Daoy (cell line): ENCODE measurements at places on chromosomes 11 and 22. TPM values are rescaled to one million over a fixed set of nuclear protein-coding genes. Genes with fewer than 3 reads are reported as not detected.

DNA sequence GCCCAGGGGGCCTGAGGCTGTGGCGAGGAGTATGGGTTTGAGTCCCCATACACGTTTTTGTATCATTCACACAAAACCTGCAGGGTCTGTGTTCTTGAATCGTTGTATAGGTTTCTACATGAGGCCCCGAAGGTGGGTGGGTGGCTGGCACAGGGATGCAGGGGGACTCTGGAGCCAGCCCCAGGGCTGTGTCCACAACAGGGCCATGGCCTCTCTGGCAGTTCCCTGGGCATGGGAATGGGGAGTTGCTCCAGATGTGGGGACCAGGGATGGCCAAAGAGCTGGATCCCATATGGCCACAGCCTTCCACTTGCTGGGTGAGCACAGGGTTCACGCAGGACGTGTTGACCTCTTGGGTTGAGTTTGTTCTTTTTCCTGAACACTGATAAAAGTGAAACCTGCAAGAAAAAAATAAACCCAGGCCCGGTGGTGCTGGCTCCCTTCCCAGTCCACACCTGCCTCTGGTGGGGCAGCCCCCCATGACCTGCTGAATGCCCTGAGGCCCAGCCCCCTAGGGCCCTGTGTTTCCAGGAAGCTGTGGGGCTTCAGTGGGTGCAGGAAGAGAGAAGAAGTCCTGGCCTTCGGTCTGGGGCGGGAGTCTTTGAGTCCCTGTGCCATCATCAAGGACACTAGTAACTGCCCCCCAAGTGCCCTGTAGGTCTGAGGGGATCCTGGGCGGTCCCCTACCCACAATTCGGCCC lies 16.1 kb downstream of the MYRF start:
- no peak for DNase-seq

- no peak for DNase-seq
Observed at GRCh38 chr11:120680322-120680721, 168.8 kb downstream of the GRIK4 start.

DNA sequence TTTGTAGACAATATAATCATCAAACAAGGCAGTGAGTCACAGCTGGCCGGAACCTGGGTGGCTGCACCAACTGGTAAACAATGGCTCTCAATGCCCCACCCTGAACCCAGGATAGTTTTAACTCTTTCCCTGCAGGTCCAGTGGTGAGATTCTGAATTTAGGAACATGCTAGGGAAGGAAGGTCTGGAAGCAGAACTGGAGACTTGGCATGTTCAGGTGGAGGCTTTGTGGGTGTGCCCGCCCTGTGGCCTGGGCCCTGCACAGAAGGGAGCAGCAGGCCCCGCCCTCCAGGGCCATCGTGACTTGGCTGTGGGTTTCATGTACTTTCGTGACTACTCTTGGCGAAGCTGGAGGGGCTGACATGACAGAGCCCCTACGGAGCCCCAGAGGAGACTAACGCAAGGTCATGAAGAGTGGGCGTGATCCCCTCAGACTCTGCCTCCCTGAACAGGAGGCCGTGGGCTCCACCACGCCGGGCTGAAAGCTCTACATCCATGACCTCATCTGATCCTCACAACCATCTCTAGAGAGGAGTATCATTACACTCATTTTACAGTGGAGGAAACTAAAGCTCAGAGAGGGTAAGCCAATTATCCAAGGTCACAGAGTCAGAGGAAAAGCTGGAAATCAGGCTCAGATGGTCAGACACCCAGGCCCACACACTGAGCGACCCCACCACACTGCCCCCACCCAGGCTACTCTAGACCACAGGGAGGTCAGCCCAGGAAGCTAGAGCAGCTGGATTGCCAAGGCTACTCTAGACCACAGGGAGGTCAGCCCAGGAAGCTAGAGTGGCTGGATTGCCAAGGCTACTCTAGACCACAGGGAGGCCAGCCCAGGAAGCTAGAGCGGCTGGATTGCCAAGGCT lies 27.3 kb downstream of the MAFF start:
- peak; percentile 79 for DNase-seq

GRCh38 chr22:23146478-23147205 lies 1.4 kb downstream of the RAB36 start:
- no peak for DNase-seq

The PRODH gene
- total RNA-seq, result 0.11 TPM in 1 of 2 replicates, not detected in the other

DNA sequence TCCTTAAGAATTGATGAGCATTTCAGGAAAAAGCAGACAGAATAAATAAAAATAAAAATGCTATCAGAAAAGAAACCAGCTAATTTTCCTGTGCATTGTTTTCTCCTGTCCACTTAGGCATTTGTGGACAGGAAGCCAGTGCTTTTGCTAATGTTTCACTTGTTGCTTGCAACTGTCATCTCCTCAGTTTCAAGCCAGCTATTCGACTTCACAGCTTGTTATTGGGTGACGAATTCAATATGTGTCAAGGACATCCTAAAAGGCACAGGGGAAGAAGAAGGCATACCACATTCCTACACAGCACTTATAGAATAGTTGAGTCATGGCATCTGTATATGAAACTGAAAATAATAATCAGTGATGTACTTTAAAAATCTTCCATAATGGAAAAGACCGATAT lies 530.6 kb upstream of the KIRREL3 start:
- DNase-seq, result no peak

GRCh38 chr11:99505316-99505715 lies 484.6 kb downstream of the CNTN5 start:
- DNase-seq, result peak; percentile 2

DNA sequence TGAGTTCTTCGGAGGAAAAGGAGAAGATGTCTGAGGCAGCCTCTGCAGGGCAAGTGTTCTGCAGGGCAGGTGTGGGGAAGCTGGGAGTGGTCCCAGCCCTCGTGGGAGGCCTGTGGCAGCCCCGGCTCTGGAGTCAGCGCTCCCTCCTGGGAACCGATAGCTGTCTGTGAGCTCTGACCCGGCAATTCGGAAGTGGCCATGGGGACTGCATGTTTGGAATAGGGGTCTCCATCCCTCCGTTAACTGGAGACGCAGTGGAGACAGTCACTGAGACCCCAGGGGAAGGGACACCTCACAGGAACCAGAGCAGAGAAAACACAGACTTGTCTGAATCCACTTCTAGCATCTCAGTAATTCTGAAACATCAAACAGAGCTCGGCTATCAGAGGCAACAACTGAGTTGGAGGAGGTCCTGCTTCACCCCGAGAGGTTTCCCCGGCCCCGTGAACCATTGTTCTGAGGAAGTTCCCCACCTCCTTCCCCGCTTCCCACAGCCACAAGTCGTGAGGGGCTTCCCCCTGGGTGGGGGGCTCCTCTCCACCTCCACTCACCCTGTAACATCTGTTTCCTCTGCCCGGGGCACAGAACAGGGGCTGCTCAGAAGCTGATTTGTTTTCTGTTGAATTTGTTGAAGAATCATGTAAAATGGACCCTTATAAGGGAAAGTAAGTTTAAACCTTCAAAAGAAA lies 99.6 kb downstream of the BRD1 start:
- no peak for DNase-seq

The EFCAB6 gene
- 2.6 and 3.1 TPM in 2 replicates for total RNA-seq

DNA sequence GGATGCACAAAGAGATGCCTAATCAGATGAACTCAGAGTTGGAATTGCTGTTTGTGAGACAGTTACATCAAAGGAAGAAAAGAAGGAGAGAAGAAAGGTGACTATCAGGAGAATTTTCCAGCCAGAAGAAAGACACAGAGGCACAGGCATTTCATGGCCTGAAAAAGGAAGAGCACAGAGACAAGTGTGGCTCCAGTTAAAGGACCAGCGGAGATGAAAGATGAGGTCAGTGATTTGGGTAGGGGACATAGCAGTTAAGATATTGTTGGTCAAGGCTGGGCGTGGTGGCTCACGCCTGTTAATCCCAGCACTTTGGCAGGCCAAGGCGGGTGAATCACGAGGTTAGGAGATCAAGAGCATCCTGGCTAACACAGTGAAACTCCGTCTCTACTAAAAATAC lies 3.4 kb upstream of the ZNF280A start:
- no peak for DNase-seq

- no peak for DNase-seq
Observed at GRCh38 chr22:44395118-44396005, 82.6 kb upstream of the SHISAL1 start.

The OR5J2 gene
- total RNA-seq, result not detected in 2 replicates

- no peak for DNase-seq
Observed at GRCh38 chr22:47380692-47381091, 618.2 kb downstream of the TBC1D22A start.

DNA sequence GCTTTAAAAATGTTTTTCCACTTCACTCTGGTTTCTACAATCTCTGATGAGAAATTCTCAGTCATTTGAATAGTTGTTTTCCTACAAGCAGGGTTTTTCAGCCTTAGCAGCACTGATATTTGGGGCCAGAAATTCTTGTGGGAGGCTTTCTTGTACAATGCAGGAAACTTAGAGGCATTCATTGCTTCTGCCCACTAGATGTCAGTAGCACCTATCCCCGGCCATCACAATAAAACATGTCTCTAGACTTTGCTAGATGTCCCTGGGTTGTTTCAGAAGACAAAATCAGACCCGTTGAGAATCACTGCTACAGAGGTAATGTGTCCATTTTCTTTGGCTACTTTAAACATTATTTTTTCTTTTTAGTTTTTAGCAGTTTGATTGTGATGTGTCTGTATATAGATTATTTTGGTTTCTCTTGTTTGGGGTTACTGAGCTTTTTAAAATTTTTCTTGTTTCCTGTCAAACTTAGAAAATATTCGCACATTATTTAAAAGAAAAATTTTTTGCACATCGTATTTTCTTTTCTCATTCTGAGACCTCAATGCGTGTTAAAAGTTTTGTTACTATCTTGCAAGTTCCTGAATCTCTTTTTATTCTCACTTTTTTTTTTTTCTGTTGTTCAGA lies 60.8 kb upstream of the CCDC179 start:
- peak; percentile 1 for DNase-seq

- peak; percentile 99 for DNase-seq
Observed at GRCh38 chr11:69296890-69297786, 3.2 kb downstream of the MYEOV start.

The MMP12 gene
- total RNA-seq, result 0.24 and 1.3 TPM in 2 replicates

The FAM111B gene
- 24.1 and 32.3 TPM in 2 replicates for total RNA-seq

DNA sequence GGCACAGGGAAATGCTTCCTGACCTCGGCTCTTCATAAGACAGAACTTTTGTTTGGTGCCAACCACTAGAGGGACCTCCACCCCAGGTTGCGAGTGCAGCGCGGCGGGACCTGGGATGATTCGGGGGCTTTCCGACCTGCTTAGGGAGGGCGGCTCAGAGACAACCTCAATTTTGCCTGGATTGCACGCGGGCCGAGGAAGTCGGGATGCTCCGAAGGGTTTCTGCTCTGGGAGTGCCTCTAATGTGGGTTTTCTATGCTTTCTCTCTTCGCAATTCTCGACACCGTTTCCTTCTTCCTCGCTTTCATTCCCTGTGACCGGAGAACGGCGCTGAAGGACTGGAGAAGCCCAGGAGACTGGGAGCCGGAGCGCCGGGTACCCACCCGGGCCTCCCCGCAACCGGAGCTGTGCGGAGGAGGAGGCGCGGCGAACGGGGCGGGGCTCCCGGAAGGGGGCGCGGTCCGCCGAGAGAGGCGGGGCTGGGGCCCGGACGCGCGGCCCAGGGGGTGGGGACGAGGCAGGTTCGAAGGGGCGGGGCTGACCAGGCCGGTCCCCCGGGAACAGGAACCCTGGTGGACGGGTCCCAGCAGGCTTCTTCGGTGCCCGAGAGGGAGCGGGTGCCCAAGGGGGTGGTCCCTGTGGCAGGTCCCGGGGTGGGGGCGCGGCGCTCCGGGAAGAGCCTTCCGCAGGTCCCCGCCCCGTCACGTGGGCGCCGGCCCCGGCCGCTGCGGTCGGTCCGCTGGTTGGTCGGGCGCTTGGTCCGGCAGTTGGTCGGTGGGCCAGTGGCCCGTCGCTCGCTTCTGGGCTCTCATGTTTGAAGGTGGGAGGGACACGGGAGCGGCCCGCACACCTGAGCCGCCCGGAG lies at the start of gene PPFIBP2:
PPFIBP2 (plus strand) TSS at position 766 of the 865 bp plus-strand sequence. CDS start 35,477 bp downstream, outside the sequence.
- DNase-seq, result peak; percentile 78

The NPTXR gene
- total RNA-seq, result 1.5 and 3.7 TPM in 2 replicates

DNA sequence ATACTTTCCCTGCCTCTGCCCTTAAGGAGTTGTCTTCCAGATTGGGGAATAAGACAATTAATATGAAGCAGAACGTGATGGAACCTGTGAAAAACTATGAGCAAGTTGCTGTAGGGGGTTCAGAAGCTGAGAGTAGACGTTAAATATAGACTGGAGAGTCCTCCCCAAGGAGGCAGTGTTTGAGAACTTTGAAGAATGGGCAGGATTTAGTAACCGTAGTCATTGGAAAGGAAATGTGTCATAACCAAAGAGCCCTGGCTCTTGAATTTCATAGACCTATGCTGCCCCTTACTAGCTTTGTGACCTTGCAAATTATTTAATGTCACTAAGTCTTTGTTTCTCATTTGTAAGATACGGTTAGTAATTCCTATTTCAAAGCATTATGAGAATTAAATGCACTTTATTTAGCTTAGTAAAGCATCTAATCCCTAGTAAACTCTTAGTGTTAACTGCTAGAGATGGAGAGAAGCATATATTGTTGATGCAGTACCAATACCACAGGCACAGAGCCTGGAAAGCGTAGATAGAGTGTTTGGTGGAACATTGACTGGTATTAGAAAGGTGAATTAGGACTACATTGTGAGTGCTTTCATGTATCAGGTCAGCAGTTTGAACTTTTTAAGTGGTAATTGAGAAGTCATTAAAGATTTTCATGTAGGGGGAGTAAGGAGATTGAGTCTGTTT lies 54.1 kb downstream of the MCAM start:
- peak; percentile 32 for DNase-seq

DNA sequence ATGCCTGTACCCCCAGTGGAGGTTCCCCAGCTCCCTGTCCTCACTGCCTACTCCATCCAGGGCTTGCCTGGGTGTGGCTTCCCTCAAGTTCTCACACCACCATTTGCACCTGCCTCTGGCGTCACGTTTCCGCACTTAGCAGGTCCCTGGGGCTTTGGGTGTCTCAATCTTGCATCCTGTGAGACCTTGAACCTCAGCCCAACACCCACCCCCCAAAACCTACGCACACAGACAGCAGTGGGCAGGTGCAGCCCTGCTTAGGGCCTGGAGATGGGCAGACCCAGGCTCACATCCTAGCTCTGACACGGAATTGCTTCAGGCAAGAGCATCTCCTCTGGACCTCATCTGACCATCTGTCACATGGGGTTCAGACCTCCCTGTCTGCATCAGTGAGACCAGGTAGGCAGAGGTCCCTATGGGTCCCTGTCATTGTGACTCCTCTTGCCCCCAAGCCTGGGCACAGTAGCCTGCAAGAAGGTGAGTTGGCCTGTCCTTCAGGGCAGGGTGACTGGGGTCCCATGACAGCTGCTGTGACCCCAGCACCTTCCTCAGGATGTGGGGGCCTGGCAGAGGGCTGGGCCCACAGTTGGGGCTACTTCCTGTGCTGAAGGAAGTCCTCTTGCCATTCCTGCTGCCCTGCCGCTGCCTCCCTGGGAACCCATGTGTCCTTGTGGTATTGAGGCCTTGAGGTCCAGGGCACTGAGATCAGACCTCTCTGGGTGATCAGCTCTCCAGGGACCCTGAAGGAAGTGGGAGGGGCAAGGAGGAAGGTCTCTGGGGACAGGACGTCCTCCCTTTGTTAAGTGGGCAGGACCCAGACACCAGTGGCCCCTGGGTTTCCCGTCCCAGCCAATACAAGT lies 2.0 kb downstream of the SIPA1 start:
- DNase-seq, result no peak

DNA sequence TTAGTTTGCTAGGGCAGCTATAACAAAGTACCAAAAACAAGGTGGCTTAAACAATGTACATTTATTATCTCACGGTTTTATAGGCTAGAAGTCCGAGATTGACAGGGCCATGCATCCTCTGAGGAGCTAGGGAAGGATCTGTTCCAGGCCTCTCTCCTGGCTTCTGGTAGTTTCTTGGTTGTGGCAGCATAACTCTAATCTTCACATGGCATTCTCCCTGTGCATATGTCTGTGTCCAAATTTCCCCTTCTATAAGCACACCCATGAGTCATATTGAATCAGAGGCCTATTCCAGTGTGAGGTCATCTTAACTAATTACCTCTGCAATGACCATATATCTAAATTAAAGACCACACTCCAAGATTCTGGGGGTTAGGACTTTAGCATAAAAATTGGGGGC lies 31.3 kb upstream of the MMP13 start:
- peak; percentile 65 for DNase-seq
